CD4-positive, alpha-beta T cell treated with Interleukin-4 for 1 hour (primary cell): ENCODE measurements at places on chromosomes 1 and 21.

DNA sequence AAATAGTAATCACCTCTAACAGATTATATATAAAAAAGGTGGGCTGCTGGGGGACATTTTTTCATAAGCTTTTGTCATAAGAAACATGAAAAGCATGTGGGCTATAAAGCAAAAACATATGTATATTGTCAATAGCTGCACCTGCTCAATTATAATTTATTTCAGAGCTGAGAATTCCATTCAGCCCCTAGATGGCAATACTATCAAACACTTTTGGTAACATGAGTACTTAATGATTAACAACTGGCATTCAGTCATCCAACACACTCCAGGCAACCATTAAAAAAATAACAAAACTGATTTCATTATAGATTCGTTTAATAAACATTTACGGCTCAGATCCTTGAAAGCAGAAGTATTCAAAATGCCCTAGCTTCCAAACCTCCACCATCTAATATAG is 115.1 kb downstream of the KCTD3 start:
- DNase-seq, result no peak

GRCh38 chr1:21579791-21580190 is 70.6 kb downstream of the ALPL start:
- no peak for DNase-seq

DNA sequence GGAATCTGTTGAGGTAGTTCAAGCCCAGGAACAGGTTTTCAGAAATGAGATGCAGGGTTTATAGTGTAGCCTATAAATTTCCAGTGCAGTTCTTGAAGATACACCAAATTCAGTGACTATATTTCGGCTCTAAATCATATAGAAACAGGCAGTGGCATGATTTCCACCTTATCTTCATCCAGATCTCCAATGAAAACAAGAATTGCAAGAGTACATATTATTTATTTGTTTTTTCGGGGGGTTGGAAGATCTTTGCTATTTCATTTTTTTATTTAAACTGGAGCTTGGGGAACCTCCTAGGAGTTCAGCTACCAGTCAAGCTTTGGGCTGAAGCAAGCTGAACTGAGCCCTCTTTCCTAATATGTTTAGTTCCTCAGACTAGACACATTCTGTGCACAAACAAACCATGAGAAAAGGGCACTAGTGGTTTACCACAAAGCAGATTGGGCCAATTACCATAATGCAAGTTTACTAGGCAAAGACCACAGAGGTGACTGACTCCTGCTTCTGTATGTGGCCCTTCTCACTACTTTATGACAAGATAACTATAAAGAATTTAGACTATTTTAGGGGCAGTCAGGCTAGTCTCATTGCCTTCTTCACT is 68.5 kb downstream of the RGS2 start:
- no peak for DNase-seq

DNA sequence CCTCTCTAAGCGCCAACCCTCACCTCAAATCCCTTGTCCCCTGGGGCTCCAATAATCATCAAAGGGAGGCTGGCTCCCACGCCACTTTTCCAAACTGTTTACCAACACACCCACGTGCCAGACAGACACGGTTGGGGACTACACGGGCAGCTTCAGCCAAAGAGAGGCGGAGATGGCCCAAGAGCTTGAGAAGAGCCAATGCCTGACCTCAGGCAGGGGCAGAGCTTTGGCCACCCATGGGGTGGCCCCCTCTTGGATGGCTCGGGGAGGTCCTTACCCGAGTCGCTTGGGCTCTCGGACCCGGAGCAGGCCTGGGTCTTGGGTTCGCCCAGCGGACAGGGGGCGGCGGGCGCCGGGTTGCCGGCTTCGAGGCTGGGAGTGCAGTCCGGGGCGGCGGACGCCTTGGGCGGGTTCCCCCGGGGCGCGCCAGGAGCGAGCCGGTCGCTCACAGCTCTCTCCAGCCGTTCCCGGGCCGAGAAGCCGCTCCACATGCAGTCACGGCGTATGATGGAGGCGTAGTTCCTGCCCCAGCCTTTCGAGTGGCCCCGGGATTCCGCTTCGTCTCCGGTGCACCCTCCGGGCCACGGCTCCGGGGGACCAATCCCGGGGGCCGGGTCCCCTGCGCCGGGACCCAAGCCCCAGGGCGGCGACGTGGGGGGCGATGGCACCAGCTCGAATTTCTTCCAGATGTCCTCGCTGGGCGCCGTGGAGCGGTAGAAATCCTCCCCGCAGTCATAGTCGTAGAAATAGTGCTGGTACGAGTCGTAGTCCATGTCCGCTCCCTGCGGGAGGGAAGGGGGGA is 854 bp downstream of the MYCL start:
- DNase-seq, result no peak

DNA sequence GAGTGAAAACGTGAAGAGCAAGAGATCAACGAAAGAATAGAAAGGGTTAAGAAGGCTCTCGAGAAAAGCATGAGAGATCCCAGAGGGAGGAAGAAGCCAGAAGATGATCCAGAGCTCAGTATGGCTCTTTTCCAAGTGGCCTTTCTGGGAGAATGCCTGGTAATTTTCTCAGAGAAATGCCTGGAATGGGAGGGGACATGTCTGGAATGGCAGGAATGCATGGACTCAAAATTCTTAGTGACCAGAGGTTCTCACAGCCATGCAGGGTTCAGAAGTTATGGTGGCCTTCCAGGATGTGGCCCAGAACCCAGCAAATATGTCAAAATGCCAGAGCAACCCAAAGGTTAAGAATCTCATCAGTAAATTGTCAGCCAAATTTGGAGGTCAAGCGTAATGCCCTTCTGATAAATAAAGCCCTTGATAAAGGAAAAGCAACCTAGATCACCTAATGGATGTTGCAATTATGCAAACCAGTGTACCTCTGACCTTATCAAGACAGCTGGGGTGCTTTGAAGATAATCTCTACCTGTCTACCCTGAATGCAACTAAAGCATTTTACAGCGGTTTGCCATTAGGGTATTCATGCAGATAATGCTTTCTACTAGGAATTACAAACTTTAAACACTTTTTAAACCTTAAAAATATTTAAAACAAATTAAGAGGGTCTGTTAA is 53.1 kb downstream of the NBPF6 start:
- no peak for DNase-seq

DNA sequence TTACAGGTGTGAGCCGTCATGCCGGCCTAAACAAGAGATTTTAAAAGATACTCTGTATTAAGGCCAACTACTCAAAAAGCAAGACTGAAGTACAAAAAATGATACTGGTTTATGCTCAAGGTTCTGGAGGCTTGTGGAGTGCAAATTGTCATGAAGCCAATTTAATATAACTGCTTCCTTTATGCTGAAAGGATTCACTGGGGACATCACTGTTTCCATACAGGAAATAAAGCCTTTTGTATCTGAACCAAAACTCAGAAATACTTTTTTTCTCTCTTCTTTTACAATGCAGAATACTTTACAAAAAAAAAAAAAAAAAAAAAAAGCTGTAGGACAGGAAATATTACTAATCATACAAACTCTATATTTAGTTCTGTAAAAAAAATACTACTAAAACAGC is 55.5 kb upstream of the CNN3 start:
- DNase-seq, result no peak

GRCh38 chr1:180197231-180197630 is 32.8 kb upstream of the LHX4 start:
- no peak for DNase-seq

DNA sequence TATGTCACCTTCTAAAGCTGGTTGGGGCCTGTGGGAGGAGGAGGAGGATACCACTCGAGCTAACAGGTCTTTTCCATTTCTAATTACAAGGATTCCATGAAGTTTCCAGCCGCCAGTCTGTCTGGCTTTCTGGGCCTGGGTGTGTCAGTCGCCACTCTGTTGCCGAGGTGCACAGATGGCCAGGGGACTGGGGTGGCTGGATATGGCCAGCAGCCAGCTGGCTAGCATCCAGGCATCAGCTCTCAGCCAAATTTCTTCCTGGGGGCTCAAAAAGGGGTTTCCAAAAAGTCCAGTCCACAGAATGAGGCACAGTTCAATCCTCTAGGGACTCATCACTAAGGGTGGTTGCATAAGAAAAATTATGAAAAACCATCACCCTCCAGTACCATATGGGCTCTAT is 32.4 kb downstream of the ITPKB start:
- DNase-seq, result no peak

- no peak for DNase-seq
Observed at GRCh38 chr1:178120088-178120487, 26.2 kb downstream of the RASAL2 start.

DNA sequence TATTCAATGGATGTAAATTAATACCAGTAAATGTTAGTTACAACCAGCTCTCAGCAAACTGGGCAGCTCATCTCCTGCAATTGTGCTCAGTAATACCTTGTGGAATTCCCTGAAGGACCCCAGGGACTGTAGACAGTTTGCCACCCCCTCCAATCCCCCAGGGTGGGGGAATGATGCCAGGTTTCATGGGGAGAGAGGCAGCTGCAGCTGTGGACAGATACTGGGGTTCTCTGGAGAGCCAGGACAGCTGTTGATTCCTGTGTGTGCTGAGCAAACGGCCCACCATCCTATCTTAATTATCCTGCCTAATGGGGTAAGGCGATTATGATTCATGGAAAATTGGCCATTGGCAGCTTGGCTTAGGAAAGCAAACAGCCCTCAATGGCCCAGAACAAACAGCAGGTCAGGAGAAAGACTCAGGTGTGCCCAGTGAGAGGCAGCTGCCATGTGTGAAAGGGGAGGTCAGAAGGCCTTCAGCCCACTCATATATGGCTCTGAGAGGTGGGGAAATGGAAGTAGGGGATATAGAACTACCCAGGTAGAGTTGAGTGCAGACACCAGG is 148.9 kb upstream of the CTTNBP2NL start:
- no peak for DNase-seq

DNA sequence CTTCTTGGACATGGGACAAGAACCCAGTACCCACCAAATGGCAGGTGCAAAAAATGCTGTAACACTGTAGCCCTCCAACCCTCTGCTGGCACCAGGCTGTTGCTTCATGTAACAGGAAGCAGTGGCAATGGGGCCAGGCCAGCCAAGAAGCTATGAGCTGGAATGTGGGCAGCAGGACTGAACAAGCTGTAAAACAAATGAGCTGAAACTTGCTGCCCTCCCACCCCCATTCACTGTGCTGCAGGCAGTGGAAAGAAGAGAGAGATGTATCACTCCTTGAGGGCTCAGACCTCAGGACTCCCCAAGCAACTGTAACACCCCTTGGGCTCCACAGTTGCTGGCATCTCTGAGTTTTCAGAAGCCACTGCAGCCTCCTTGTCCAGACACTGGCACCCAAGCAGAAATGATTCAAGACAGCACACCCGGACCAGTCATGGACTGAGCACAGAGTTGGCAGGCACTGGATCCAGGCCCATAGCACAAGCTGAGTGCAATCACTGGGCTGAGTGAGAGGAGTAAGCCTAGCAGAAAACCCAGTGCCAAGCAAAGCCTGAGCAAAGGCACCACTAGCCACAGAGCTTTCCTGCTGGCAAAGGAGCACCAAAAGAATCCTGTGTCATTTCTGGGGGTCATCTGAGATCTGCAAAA is 321.4 kb upstream of the CXADR start:
- no peak for DNase-seq
